Gastroesophageal sphincter (tissue), 4 donors: ENCODE measurements at places on chromosomes 5 and 9.

DNA sequence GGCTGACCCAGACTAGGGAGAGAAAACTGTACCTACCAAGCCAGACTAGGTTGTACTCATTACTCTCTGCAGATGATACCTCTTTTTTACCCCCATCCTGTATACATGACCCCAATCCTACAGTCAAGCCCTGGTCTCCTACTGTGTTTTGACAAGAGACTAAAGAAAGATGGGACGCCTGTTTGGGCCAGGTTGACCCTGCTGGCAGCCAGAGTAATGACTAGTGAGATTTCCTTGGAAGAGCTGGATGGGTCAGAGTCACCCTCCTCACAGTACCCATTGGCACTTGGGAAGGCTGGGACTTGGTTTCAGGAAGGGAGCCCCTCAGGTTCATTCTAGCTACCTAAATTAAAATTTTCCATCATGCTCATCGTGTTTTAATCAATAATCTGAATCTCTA lies 89.7 kb upstream of the NR4A3 start:
- no peak for ATAC-seq

- ATAC-seq: no peak
Observed at GRCh38 chr9:81894891-81895290, 33.3 kb upstream of the SPATA31D4 start.

GRCh38 chr9:106820866-106821265 lies 42.1 kb upstream of the ZNF462 start:
- ATAC-seq: no peak

- ATAC-seq: no peak
Observed at GRCh38 chr9:122015170-122015821, 77.8 kb downstream of the TTLL11 start.

- ATAC-seq: no peak
Observed at GRCh38 chr5:171395042-171395441, 7.4 kb downstream of the NPM1 start.

DNA sequence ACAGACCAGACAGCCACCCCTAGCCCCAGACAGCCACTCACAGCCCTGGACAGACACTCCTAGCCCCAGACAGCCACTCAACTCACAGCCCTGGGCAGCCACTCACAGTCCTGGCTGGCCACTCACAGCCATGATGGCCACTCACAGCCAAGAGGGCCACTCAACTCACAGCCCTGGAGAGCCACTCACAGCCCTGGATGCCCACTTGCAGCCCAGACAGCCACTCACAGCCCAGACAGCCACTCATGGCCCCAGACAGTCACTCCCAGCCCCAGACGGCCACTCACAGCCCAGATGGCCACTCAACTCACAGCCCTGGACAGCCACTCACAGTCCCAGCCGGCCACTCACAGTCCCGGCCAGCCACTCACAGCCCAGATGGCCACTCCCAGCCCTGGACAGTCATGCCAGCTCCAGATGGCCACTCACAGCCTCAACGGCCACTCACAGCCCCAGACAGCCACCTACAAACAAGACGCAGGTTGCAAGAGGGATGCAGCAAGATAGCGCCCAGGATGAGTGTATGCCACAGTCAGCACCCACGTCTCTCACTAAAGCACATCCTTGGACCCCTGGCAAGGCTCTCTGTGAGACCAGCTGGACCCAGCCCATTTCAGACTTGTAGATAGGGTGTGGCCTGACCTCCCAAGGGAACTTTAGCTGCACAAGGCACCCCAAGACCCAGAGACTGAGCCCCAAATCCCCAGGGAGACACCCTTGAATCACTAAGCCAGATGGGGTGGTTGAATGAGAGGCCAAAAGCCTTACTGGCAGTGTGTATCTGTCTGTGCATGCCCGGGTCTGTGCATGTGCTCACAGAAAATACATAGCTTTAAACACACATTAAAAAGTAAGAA lies 22.4 kb downstream of the ZDHHC11B start:
- no peak for ATAC-seq

- no peak for ATAC-seq
Observed at GRCh38 chr9:34332076-34332964, 3.0 kb downstream of the NUDT2 start.

DNA sequence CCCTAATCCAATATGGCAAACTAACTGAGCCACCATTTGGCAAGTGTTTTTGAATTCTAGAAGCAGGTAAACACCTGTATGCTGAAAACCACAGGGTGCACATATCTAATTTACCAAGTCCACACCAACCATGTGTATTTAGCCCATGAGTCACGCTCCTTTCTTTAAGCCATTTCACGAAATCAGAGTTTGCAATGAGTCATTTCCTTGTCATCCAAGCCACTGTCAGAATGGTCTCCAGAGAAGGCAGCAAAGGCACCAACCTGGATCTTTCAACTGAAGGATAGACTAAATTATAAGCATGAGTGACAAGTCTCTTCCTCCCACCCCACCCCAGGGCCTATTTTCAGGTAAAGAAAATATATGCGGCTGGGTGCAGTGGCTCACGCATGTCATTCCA lies 110.0 kb downstream of the PAX5 start:
- ATAC-seq: no peak

DNA sequence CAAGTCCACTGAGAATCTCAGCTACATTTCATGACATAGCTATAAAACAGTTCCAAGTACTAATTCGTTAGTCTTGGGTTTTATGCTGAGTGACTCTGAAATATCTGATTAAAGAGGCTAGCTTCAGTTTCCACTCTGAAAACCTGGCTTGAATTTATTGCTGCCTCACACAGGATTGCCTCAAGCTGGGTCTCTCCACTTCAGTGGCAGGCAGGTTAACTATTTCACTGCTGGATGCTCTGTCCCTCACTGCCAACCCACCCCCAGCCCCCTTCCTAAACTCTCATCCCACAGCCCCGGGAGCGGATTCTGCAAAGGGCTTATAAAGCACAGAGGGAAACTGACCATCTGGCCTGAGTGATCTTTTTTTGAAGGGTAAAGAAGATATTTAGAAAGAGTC lies 318.3 kb downstream of the MLLT3 start:
- ATAC-seq: no peak

- no peak for ATAC-seq
Observed at GRCh38 chr5:97043511-97043910, 98.9 kb downstream of the LIX1 start.

GRCh38 chr9:94301583-94301982 lies 26.9 kb downstream of the NUTM2F start:
- ATAC-seq: no peak

DNA sequence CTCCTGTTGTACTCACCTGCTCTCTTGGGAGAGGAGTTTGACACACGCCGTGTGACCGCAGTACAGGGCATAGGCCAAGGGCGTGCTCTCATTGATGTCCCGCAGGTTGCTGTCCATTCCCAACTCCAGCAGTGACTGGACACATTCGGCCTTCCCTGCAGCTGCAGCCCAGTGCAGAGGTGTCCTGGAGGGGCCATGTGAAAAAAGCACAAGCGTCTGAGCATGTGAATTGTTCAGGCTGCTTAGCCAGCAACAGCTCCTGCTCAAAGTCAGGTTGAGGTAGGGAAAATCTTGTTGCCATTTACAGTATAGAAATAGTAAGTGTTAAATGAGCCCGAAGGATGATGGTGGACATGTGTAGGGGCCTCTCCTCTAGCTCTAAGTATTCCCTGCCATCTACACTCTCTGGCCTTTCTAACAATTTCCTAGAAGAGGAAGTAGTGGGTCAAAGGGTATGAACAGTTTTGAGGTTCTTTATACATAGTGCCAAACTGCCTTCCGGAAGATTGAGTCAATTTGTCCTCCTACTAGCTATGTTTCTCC lies 116.5 kb downstream of the ANKRD55 start:
- ATAC-seq: no peak

- peak; percentile 46 for ATAC-seq
Observed at GRCh38 chr5:68196876-68197275, 18.7 kb upstream of the PIK3R1 start.

GRCh38 chr5:79621056-79621455 lies 8.8 kb downstream of the TENT2 start:
- no peak for ATAC-seq

GRCh38 chr9:12658531-12659209 lies 34.5 kb upstream of the TYRP1 start:
- no peak for ATAC-seq

DNA sequence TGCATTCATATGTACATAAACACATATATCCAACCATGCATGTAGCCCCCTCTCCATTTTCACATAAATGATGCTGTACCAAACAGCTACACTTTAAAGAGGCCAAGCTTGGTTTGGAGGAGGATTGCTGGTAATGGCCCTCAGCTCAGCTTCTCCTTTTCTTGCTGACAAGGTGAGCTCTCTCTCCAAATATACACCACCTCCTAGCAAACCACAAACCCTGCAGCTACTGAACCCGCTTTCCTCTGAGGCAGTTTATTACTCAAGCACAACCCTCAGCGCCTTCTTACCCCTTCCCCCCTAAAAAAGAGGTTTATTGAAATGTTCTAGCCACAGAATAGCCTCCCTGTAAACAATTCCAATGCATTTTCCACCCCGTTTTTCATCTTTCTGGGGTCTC lies 54.0 kb downstream of the ALG2 start:
- ATAC-seq: no peak

DNA sequence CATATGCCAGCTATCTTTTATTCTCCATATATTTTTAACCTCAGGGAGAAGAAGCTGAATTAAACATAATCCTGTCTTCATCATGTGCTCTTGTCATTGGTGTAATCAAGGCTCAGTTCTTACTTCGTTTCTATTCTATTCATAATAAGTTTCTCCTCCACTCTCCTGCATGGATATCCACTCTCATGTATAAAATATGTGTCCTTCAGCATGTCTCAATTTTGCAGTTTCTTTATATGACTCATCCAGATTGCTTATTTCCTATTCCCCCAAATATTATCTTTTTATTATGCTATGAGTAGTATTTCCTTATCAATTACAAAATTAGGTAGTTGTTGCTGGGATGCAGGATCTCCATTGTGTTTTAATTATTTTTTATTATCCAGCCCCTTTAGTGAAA lies 643.7 kb upstream of the ACO1 start:
- ATAC-seq: no peak

- ATAC-seq: no peak
Observed at GRCh38 chr9:129221979-129222635, 44.0 kb upstream of the IER5L start.

- no peak for ATAC-seq
Observed at GRCh38 chr5:154779105-154779504, 23.9 kb downstream of the LARP1 start.

- no peak for ATAC-seq
Observed at GRCh38 chr5:101677961-101678360, 618.1 kb downstream of the SLCO4C1 start.

- ATAC-seq: no peak
Observed at GRCh38 chr5:134536876-134537275, 11.4 kb downstream of the JADE2 start.

- ATAC-seq: no peak
Observed at GRCh38 chr9:79581794-79582193, 10.0 kb downstream of the TLE4 start.

DNA sequence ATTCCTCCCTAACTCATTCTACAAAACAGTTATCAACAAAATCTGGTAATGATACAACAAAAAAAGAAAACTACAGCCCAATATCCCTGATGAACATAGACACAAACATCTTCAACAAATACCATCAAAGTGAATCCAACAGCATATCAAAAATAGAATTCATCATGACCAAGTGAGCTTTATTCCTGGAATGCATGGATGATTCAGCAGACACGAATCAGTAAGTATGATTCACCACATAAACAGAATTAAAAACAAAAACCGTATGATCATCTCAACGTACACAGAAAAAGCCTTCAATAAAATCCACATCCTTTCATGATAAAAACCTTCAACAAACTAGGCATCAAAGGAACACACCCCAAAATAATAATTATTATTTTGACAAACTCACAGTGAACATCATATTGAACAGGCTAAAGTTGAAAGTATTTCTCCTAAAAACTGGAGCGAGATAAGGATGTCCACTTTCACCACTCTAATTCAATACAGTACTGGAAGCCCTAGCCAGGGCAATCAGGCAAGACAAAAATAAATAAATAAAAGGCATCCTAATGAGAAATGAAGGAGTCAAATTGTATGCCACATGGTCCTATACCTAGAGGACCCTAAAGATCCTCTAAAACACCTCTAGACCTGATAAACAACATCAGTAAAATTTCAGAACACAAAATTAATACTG lies 305.1 kb upstream of the RGMB start:
- ATAC-seq: no peak

GRCh38 chr9:128335161-128335560 lies 5.2 kb upstream of the SLC27A4 start:
- ATAC-seq: no peak

DNA sequence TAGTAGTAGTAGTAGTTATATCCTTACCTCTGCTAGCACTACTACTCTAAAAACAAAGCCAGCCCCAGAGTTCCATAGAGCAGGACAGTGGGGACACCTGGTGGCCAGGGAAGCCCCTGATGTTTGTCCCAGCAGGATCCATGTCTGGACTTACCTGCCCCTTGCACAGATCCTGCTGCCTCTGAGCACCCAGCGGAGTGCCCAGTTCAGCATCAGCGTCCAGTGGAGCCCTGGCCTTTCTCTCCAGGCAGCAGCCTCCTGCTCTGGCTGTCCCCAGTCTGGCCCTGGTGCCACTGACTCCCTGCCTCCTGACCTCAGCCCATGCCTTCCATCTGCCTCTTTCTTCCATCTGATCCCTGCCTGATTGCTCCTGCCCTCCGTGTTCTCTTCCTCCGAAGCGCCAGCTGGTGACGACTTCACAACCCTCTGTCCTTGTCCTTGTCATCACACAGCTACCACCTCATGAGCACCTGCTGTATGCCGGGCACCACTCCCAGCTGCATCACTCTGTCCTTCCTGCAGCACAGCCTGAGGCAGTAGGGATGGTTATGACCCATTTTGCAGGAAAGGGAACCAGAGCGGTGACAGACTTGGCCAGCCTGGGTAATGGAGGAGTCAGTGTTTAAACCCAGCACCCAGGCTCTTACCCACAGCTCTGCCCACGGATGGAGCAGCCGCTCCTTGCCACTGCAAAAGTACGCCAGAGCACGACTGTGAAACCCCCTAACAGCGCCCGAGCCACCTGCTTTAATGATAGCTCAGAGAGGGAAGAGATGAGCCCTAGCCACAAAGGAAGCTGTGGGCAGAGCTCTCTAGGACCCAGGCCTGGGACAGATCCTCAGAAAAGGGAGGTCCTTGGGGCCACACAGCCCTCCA lies 11.5 kb downstream of the SARDH start:
- no peak for ATAC-seq
